ENCODE measurements at places on chromosomes 3 and 15.
A peak's percentile ranks its signal among the peaks of the same experiment; 100 is the strongest.

DNA sequence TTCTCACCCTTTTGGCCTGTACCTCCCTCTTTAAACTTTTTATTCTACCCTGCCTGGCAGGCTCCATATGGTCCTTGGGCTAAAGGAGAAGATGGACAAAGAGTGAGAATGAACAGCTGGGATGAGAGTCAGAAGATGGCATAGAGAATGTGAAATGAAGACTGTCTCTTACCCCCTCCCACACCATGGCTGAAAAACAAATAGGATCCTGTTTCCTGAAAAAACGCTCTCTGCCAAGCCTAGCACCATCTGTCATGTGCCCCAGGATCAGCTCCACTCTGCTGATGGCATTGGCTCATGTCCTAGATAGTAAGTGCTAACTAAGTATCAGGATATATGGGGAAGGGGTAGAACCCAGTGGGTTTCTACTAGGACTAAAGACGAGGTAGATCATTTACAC lies 238.6 kb downstream of the MEX3B start:
- no peak for DNase-seq

GRCh38 chr3:31013843-31014242 lies 119.4 kb upstream of the GADL1 start:
- DNase-seq = no peak

DNA sequence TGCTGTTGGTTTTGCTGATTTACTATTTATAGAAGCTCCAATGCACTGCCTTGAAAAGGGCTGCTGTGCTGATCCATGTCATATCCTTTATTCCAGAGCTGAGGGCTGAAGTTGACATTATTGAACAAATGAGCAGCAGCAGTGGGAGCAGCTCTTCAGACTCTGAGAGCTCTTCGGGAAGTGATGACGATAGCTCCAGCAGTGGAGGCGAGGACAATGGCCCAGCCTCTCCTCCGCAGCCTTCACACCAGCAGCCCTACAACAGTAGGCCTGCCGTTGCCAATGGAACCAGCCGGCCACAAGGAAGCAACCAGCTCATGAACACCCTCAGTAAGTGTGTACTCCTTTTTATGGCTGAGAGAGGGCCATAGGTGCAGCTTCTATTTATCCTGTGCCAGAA lies 8.8 kb downstream of the EAF1 start:
- no peak for DNase-seq

DNA sequence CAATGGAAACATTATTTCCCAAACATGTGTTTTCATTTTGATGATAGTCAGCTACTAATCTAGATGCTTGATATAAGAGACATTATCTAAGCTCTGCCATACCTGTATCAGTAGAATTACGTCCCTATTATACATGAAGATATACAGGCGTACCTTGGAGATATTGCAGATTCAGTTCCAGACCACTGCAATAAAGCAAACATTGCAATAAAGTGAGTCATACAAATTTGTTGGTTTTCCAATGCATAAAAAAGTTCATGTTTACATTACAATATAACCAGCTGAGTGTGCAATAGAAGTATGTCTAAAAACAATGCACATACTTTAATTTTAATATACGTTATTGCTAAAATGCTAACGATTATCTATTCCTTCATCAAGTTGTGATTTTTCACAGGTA lies 236.0 kb upstream of the ZNF717 start:
- no peak for DNase-seq

DNA sequence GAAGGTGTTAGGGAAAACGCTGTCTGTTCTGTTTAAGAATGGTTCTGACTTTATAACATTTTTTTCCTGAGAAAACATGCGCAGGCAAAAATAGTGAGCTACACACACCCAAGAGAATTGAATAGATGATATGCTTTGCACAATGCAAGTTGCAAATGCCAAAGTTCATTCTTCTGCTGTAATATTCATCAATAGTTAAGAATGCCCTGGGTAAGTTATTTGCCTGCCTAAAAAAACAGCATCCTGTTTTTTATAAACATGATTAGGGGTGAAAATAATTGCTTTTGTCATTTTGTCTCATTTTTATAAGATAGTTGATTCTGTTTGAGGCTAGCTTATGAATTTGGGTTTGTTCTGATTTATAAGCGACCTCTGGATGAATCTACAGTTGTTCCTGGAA lies 99.4 kb downstream of the DTWD1 start:
- DNase-seq = no peak

GRCh38 chr3:164060923-164061322 lies 1017.4 kb downstream of the SI start:
- DNase-seq = no peak

- peak; percentile 80 for DNase-seq
Measured at GRCh38 chr15:96347181-96348111, 16.9 kb downstream of the NR2F2 start.

DNA sequence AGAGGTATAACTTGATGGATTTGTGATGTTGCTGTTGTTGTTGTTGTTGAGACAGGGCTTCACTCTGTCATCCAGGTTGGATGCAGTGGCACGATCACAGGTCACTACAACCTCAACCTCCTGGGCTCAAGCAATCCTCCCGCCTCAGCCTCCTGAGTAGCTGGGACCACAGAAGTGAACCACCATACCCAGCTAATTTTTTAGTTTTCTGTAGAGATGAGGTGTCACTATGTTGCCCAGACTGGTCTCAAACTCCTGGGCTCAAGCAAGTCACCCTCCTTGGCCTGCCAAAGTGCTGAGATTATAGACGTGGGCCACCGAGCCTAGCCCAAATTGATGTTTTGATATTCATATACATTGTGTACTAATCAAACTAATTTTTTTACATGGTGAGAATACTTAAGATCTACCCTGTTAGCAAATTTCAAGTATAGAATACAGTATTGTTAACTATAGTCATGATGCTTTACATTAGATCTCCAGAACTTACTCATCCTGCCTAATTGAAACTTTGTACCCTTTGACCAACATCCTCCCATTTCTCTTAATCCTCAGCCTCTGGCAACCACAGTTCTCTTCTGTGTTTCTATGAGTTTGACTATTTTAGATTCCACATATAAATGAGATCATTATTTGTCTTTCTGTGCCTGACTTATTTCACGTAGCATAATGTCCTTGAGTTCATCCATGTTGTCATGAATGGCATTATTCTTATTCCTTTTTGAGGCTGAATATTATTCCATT lies 23.2 kb downstream of the LMCD1 start:
- DNase-seq = no peak

GRCh38 chr15:50797926-50798325 lies 32.4 kb upstream of the SPPL2A start:
- no peak for DNase-seq

DNA sequence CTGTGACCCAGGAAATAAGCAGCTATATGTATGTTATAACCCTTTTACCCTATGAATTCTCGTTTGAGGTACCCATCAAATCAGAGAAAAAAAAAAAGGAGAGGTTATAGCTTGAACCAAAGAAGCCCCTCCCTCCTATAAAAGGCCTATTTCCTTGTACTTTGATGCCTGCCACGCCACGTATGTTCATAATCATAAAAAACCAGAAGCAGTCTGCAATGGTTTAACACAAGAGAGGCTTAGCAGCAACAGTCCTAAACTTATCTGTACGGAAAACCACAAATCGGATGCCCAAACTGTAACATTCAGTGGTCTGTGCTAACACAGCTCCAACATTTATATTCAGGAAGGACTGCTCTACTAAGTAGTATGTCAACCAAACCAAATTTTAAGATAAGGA lies 21.2 kb downstream of the CCR8 start:
- DNase-seq = no peak

- no peak for DNase-seq
Measured at GRCh38 chr15:76190070-76190564, 121.2 kb downstream of the ETFA start.

- DNase-seq = no peak
Measured at GRCh38 chr3:105845488-105845887, 23.3 kb downstream of the CBLB start.

DNA sequence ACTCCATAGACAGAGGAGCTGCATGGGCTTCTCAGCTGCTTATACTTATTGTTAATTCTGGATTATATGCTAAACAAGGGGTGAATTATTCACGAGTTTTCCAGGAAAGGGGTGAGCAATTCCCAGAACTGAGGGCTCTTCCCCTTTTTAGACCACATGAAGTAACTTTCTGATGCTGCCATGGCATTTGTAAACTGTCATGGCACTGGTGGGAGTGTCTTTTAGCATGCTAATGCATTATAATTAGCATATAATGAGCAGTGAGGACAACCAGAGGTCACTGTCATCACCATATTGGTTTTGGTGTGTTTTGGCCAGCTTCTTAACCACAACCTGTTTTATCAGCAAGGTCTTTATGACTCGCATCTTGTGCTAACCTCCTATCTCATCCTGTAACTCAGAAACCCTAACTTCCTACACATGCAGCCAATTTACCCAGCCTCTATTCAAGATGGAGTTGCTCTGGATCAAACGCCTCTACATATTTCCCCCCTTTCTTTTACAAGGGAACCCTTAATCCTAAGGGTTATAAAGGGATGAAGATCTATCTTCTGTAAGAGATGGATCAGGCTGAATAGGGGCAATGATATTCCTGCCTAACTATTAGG lies 12.1 kb upstream of the DMXL2 start:
- no peak for DNase-seq

DNA sequence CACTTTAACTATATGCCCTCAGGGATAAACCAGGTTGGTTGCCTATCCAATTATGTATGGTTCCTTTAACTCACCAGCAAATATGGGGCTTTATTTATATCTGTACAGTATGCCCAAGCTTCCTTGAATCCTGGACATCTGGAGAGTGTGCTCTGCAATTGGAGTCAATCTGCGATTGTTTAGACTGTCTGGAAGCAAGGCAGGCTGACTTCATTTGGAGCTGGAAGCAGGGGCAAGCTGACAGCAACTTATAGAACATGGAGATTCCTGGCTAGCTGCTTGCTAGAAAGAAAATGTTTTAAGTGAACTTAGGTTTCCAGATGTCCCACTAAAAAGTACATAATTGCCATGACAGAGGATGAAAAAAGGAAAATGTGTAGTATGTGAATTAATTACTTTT lies 63.7 kb upstream of the TPRG1 start:
- no peak for DNase-seq

GRCh38 chr15:66631616-66632263 lies 65.9 kb upstream of the LCTL start:
- no peak for DNase-seq

- DNase-seq = no peak
Measured at GRCh38 chr3:49013113-49013737, 5.2 kb downstream of the DALRD3 start.

- DNase-seq = no peak
Measured at GRCh38 chr3:190692256-190692655, 170.2 kb downstream of the GMNC start.

- DNase-seq = no peak
Measured at GRCh38 chr3:149449182-149449581, 25.3 kb upstream of the TM4SF4 start.

DNA sequence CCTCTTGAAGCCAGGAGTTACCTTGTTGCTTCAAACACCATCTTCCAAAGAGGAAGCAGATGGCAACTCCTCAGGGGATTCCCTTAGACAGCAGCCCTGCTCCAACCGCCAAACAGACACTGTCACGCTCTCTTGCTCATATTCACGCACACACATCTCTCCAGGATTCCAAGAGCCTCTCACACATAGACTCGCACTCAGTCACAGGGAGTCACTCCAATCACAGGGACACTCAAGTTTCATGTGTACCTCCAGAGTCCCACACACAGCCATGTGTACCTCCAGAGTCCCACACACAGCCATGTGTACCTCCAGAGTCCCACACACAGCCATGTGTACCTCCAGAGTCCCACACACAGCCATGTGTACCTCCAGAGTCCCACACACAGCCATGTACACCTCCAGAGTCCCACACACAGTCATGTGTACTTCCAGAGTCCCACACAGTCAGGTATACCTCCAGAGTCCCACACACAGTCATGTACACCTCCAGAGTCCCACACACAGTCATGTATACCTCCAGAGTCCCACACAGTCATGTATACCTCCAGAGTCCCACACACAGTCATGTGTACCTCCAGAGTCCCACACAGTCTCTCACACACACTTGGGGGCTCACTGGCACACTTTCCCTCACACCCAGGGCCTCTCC lies 6.1 kb downstream of the VWA5B2 start:
- DNase-seq = no peak

GRCh38 chr3:147943265-147943945 lies 534.2 kb downstream of the ZIC1 start:
- DNase-seq = peak; percentile 78

DNA sequence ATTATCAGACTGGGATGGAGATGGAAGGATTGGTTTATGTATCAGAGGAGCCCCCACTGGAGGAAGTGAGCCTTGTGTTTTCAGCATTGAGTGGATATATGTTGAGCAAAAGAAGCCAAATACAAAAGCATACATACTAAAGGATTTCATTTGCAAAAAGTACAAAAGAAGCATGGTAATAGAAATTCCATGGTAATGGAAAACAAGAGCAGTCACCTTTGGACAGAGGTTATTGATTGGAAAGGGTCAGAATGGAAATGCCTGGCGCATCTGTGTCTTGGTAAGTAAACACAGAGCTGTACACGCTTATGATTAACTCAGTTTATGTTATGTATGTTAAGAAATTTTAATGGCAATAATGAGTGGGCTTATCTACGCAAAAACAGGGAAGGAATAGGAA lies 72.7 kb downstream of the DHX36 start:
- DNase-seq = no peak

GRCh38 chr15:68696414-68697363 lies 117.9 kb downstream of the CORO2B start:
- DNase-seq = no peak

DNA sequence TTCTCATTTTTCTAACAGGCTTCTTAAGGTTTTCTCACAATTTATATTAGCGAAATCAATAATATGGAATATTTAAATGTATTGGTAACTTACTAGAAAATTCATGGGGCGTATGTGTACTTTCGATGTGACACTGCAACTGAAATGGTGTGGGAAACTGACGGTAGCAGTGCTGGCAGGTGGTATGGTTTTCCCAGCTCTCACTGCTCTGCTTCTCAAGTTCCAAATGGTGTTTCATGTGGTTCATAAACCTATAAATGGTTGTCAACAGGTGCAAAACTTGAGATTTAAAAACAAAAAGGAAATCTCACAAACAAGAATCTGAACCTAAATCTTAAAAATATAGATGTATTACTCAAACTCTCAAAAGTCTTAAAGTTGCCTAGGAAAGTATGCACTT lies 54.7 kb downstream of the ZNF280D start:
- DNase-seq = no peak

GRCh38 chr3:149013726-149014125 lies 22.4 kb downstream of the GYG1 start:
- no peak for DNase-seq

- peak; percentile 29 for DNase-seq
Measured at GRCh38 chr3:30285188-30286006, 321.0 kb upstream of the TGFBR2 start.

GRCh38 chr15:77416148-77416455 lies 3.8 kb downstream of the PEAK1 start:
- DNase-seq = peak; percentile 26

- DNase-seq = no peak
Measured at GRCh38 chr3:141330718-141331376, 37.5 kb upstream of the ZBTB38 start.

DNA sequence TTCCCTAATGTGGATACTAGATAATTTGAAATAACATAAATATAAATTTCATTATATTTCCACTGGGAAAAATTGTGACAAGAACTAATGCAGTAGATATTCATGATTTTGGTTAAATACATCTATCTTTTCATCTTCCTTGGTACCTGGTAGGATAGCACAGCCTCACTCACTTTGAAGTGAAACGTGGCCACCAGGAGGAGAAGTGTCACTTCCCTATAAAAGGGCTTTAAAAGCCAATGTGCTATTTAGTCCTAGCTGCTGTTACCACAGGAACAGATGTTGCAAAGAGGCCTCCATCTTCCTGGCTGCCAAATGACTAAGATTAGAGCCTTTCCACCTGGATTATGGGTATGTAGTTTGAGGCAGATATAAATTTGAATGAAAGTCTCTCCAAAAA lies 140.0 kb downstream of the PLOD2 start:
- DNase-seq = no peak
